ENCODE measurements at places on chromosomes 2 and 18.

GRCh38 chr18:55326134-55326533 is 261.9 kb downstream of the TCF4 start:
- DNase-seq: no peak

GRCh38 chr2:174634130-174635014 is 36.8 kb upstream of the WIPF1 start:
- DNase-seq: no peak

DNA sequence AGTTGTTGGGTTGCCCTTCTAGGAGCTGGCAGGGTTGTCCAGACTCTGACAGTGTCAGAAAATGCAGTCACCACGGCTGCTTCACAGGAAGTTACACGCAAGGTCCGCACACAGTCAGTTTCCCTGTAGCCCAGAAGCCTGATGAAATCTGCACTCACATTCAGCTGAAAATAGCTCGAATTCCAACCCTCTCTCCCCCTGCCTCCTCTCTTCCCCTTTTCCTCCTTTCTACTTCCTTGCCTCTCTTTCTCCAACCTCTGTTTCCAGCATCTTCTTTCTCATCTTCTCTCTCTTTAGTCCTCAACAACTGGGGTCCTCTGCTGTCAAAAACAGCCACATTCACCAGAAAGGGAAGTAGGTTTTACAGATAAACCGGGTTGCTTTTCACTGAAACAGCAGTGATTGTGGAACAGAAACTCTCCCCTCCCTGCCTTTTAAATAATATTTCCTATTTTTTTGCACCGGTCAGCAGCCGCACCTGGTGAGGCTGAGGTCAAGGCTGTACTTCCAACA is 69.3 kb downstream of the BCL11A start:
- DNase-seq: peak; percentile 18

DNA sequence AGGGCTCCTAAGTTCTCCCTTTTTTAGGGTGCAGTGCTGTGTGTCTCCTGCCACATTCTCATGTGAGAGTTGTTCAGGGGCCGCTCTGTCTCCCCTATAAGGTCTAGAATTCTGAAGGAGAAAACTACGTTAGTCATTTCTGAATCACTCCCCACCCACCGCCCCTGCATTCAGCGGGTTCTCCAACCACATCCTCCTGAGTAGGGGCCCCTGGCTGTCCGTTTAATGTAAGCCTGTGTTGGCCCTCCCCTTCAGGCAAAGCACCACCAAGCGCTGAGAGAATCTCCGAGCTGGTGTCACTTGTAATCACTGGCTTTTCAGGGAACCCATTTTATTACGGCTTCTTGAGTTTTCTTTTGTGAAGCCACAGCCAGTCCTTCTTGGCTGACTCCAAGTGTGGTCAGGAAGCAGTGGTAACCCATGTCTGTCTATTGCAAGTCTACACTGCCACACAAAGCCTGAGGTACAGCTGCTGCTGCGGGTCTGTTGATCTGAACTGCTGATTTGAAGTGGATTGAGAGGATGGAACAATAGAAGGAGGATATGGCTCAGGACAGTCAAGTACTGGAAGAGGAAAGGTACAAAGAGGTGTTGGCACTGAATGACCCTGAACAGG is 16.9 kb downstream of the LCT start:
- peak; percentile 60 for DNase-seq

GRCh38 chr18:79578396-79579260 is 101.0 kb upstream of the CTDP1 start:
- no peak for DNase-seq

GRCh38 chr18:79912994-79913831 is 38.2 kb downstream of the SLC66A2 start:
- no peak for DNase-seq

DNA sequence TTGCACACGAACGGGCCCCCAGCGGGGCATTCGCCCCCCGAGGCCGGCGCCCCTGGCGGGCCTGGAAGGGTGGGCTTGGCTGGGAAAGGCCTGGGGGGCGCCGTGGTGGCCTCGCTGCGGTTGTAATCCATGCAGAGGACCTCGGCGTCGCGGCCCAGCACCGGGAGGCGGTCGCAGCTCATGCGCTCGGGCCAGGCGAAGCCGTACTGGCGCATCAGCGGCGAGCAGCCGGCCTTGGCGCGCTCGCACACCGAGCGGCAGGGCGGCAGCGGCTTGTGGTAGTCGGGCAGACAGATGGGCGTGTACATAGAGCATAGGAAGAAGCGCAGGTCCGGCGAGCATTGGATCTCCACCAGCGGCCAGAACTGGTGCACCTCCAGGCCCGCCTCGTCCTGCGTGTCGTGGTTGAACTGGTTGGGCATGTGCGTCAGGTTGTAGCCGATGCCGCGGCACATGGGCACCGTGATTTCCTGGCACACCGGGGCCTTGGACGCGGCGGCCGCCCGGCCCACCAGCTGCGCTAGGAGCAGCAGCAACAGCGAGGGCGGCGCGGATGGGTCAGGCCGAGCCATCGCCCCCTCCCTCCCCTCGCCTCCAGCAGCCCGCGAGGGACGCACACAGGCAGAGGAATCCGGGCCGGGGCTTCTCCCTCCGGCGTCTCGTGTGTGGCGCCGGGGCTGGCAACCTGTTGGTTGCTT is 1.4 kb downstream of the FZD5 start:
- DNase-seq: no peak

Measured in A172 (cell line).